ENCODE measurements at places on chromosomes 5 and 9.

- no peak for DNase-seq
These were observed 479.3 kb downstream of the ARHGEF28 start for GRCh38 chr5:74105126-74105780.

- no peak for DNase-seq
These were observed 159.7 kb downstream of the DAB2IP start for GRCh38 chr9:121811140-121811539.

DNA sequence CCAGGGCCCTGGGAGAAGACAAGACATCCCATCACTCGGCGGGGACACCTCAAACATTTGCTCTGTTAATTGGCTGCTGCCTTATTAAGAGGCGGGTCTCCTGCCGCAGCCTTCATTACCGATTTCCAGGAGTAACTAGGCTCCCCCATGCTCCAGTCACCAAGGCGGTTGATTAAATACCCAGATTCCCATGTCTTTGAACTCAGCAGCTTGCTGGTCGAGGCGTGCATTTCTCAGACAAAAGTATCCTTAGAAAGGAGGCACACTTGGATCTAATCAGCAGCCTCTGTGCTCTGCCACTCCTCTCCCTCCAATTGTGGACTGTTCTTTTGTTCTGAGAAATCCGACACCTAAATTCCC is 228.8 kb downstream of the FSTL4 start:
- DNase-seq: no peak

- DNase-seq: no peak
These were observed 33.6 kb upstream of the TRIM32 start for GRCh38 chr9:116653348-116654058.

GRCh38 chr9:126838055-126838811 is 22.2 kb upstream of the ZBTB34 start:
- no peak for DNase-seq

- no peak for DNase-seq
These were observed 21.8 kb downstream of the MCTP1 start for GRCh38 chr5:95262933-95263660.

Data from NK-92 treated with Interleukin-12 subunit alpha and Interleukin-12 subunit beta, amount 100 ng/mL, for 24 hours (cell line).